Activated CD4-positive, alpha-beta T cell treated with anti-CD3 and anti-CD28 coated beads for 24 hours (primary cell): ENCODE measurements at places on chromosomes 11 and 22.

DNA sequence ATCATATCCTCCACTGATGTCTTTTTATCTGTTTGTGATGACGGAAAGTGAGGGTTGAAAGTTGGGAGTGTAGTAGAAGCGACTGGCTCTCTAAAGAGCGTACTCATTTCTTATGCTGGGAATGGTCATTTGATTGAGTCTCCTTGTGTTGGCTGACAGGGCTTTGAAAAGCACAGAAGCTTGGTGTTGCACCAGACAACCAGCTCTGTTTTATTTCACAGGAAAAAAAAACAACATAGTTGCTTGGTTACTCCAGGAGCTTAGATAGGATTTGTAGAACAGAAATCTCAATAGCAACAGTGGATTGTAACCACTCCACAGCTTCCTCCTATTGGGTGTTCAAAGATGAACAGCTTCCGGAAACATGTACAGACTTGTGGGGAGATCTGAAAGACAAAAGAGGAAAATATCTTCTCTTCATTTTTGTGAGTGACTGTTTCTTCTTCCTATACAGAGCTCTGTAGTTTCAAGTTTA lies 2.7 kb downstream of the RBM14 start:
- no peak for DNase-seq

DNA sequence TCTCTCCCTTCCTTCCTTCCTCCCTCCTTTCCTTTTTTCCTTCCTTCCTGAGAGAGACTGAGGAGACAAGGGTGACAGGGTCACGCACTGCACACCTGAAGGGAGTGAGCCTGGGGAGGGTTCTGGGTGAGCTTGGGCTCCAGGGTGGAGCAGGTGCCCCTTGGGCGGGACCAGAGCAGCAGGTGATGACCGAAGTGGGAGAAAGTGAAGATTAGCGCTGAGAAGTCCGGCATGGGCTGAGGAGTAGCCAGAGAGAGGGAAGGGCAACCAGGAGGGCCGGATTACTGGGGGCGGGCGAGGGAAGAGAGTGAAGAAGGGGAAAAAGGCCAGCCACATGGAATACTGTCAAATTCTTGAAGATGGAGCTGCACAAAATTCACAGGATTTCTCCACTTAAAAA lies 99.2 kb upstream of the LMO1 start:
- no peak for DNase-seq

- peak; percentile 23 for DNase-seq
These were observed 106.4 kb upstream of the SESN3 start for GRCh38 chr11:95337175-95337957.

- no peak for DNase-seq
These were observed 24.1 kb downstream of the ADAMTS15 start for GRCh38 chr11:130472434-130472961.

DNA sequence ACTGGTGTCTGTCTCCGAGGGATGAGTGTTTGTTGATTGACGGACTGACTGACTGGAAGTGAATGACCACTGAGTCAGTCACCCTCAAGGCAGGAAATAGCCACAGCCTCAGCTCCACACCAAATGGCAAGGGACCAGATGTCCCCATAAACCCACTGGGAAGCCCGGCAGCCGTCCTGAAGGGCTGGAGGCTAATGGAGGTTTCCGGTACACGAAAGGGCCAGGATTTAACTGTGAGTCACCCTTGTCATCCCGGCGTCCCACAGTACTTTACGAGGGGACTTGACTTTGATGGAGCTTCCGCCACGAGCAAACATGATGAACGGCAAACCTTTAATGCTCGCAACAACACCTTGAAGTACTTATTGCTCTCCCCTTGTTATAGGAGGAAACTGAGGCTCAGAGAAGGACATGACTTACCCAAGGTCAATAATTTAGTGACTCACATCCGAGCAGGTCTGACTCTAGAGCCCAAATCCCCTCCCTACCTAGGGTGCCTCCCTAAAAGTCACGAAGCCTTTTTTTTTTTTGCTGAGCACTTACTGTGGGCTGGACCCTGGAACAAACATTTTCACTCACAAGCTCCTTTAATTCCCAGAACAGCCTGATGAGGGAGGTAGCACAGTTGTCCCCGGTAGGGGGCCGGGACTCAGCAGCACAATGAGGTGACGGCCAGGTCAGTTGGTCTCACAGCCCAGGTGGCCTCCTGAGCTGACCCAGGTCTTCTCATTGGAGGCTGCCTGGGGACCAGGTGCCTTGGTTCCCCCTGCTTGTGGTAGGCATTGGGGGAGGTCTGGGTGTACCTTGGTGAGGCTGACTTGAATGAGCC lies 25.2 kb upstream of the GCAT start:
- no peak for DNase-seq

DNA sequence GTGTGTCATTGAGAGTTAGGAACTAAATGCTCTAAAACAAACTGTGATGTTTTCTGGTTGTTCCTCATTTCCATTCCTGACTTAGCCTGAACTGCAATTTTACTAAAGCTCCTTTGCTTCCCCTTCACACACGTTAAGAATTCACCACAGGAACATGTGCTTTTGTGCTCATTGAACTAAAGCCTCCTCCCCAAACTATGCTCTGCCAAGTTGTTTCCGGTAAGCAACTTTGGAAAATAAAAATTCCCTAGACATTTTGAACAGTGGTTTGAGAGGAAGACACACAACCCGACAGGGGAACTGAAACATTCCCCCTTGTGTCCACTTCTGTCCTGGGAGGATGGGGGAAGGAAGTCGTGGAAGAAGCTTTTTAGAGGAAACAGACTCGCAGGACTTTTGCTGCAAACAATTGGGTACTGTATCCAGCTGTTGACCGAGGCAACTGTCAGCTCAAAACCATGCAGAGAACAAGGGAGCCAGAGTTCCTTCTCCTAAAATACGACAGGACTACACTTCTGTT lies 66.9 kb downstream of the GAB2 start:
- DNase-seq, result no peak

GRCh38 chr11:95688501-95689222 lies 100.9 kb downstream of the FAM76B start:
- DNase-seq, result no peak

DNA sequence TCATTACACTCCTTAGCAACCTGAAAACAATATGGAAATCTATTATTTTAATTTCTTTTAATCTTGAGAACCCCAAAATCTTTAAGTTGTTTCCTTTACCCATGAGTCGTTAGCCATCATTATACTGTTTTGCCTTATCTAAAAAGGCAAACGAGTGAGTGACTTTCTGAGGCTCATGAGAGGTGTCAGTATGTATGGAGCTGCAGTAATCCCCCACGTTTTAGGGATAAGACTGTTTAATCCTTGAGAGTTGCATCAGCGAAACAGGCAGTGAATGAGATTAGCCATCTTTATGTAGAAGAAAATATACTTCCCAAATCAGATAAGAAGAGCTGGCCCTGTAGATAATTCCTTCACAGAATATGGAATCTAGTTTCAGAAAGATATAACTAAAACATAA lies 1147.0 kb downstream of the DLG2 start:
- DNase-seq, result no peak

DNA sequence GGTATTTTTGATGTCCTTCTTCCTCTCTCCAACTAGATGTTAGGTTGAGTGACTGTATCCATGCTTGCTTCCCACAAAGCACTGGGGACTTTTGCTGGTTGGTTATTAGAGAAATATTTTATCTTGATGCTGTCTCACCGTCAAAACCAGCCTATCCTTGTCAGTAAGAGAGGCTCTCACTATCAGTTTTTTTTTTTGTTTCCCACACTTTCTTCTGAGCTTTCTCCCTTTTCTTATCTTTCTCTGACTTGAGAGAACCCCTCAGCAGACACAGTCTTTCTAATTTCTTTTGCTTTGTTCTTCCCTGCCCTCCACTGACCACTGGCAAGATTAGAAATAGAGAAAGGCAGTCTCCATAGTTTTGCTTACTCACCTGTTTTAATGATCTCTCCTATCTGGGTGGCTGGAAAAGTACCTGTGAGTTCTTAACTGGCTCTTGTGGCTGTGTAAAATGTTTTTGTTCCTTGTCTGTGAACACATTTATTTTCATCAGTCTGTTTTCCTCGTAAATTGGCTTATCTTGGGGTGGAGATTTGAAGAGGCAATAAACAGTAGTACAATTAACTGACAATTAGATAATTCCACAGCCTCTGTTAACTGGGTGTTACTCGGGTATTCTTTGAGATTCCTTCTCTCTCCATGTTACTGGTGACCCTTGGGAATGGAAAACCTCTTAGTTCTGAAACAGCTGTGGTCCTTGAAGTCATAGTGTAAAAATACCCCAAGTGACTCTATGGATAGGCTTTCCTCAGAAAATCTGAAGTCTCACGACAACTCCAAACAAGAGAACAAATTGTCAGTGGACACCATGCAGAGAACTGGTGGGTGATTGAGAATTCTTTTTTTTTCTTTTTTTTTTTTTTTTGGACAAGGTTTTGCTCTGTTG lies at the start of gene NXPE1:
Gene NXPE1, minus strand, starts transcription at position 457 of the 886 bp plus-strand sequence. CDS start 8,680 bp downstream, outside the sequence.
- DNase-seq, result no peak

DNA sequence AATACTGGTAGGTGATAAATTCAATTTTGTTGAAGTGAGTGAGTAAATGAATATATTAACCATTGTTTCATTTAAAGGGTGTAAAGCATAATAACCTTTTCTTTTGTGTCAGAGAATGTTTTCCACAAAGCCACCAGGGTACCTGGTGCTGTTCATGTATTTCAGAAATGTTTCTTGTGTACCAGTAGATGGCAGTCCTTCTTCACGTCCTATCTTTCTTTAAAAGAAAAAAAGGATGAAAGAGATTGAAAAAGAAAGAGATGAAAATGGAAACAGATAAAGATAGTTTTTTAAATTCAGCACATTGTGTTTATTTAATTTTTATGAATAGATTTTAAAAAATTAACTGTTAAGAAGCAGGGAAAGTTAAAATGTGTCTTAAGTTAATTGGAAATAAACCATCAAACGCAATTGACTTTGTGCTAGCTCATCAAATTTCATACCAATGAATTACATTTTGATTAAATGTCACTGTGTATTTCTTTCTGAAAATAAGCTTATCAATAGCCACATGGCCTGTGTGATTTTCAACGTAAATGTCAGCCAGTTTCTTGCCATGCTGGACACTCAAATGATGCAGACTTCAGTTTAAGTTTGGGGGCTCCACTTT lies 65.5 kb upstream of the CHORDC1 start:
- no peak for DNase-seq
